Pons (tissue), 1 donor: ENCODE measurements at places on chromosomes 6 and 20.

DNA sequence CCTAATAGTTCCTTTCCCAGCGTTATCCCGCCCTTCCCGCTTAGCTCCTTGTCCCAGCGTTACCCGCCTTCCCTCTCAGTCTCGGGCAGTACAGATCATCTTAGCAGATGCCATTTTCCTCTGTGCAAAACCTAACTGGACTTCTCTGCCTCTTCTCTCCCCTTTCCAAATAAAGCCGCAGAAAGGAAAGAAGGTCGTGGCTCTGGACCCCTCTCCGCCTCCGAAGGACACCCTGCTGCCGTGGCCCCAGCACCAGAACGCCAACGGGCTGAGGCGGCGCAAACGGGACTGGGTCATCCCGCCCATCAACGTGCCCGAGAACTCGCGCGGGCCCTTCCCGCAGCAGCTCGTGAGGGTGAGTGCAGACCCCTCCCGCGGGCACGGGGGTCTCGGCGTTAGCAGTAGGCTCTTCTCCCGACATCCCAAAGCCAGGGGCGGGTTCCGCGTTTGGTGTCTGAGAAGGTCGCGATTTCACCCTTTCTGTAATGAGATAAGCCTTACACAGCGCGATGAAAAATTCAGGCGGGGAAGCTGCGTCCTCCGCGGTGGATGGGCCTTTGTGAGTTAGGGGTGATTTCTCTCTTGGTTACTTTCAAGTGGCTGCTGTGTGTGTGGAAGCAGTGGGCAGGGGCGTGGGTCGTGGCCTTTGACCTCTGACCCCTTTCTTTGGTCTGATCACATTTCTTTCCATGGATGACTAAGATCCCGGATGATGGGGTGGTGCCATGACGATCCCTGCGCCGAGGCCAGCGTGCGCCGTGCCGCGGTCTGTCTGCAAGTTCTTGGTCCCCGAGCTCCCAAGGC lies 292.7 kb downstream of the TAF4 start:
- DNase-seq, result no peak

DNA sequence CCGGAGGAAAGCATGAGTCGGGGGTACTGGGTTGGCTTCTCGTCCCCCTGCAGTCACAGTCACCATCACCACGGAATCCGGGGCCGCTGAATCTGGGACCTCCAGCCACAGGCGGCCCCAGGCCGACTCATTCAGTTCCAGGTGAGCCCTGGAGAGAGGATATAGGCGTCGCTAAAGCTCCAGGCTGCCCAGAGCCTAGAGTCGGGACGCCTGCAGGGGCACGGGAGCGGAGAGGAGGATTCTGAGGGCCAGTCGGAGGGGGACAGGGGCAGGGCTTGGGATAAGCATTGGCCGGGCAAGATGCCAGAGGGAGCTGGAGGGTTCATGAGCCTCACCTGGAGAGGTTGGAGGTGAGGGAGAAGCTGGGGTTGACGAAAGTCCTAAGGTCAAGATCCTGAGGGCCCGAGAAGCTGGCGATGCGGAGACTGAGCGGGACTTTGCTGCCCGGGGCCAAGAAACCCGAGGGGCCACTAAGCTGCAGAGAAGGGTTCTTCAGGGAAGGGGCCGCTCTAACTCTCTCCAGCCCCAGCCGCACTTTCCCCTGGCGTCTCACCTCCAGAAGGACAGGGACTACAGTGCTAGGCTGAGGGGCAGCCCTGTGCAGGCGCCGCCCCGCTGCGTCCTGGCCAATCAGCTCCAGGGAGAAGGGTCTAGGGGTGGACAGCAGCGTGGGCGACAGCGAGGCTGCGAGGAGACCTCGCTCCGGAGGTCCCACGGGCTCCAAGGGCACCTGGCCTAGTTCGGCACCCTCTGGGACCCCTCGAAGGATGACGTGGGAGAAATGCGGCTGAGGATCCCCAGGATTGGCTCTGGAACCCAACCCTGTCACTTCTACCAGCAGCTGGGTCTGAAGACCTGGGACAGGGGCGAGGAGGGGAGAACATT lies 3.7 kb downstream of the SAPCD1 start:
- DNase-seq, result no peak

GRCh38 chr6:167755461-167755860 lies 71.2 kb upstream of the AFDN start:
- DNase-seq, result no peak

- no peak for DNase-seq
These were observed 76.2 kb upstream of the IPCEF1 start for GRCh38 chr6:154432533-154433476.

DNA sequence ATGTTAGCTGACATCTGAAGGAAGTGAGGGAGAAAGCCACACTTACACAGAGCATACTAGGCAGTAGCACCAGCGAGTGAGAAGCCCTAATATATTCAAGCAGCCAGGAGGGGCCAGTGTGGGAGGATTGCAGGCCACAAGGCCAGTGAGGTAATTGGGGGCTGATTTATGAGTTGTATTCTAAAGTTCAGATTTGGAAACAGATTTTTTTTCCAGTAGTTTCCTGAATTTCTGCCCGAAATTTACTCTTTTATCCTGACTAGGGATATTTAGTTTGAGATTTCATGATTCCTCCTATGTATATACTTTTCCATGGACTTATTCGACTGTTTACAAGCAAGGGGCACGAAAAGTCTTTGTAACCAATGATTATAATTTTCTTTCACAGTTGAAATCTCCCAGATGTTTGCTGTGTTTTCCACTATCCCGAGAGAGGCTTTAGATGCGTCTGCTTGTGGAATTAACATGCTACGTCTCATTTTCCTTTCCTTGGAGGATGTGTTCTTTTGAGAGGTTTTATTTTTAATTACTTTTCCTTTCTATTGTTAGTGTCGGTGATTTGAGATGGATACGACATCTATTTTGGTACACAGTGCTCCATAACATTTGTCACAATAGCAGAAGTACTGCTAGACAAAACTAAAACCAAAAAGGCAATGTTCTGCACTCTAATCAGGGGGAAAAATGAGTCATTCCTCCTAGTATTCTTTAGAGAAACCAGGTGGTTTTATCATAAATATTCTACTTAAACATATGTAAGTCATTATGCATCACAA lies 356.3 kb upstream of the HSF2 start:
- no peak for DNase-seq

- DNase-seq, result no peak
These were observed 96.6 kb upstream of the FOXP4 start for GRCh38 chr6:41449399-41450245.

- DNase-seq, result peak; percentile 57
These were observed 207.1 kb upstream of the POU3F2 start for GRCh38 chr6:98627129-98627775.

- no peak for DNase-seq
These were observed 763 bp downstream of the BHLHE23 start for GRCh38 chr20:63005862-63006539.

DNA sequence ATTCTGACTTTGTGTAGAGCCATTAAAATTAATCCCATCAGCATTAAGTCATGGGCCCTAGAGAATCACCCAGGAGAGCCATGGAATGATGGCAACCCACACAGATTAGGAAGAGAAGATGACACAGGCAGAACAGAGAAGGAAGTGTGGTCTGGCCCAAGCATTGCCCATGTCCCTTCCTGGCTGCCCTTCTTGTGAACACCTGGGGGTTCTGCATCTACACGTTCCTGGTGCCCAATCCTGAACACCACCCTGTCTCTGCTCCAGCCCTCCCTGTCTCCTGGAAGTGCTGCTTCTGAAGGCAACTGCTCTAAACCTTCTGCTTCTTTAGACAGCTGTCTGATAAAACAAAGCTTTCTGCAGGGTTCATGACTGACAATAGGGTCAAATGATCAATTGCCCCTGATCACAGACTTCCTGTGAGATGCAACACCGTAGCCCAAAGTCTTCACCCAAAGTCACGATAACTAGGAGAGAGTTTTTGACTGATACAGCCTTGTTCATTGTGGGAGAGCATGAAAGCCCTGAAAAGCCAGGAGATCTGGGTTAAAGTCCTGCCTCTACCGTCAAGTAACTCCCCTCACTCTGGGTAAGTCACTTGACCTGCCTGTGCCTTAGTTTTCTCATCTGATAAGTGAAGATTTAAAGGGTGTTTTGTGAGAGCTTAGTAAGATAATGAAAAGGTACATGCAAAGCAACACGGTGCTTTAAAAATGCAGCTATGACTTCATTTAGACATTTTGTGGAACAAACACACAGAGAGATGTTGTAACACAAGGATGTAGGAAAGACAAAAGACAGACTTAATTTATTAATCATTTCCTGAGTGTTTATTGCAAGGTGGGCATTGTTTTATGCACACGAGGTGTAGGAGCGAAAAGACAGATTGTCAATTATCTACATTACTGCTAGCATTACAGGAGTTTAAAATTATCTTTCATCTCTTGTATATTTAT lies 291.2 kb upstream of the STXBP5 start:
- DNase-seq, result no peak

GRCh38 chr6:163437466-163437865 lies 22.9 kb downstream of the QKI start:
- DNase-seq, result no peak

GRCh38 chr6:110509617-110510241 lies 33.3 kb upstream of the SLC22A16 start:
- DNase-seq, result peak; percentile 5

- DNase-seq, result no peak
These were observed 12.0 kb downstream of the XRN2 start for GRCh38 chr20:21315138-21315537.

- DNase-seq, result no peak
These were observed 251.0 kb upstream of the TCF21 start for GRCh38 chr6:133637874-133638273.

DNA sequence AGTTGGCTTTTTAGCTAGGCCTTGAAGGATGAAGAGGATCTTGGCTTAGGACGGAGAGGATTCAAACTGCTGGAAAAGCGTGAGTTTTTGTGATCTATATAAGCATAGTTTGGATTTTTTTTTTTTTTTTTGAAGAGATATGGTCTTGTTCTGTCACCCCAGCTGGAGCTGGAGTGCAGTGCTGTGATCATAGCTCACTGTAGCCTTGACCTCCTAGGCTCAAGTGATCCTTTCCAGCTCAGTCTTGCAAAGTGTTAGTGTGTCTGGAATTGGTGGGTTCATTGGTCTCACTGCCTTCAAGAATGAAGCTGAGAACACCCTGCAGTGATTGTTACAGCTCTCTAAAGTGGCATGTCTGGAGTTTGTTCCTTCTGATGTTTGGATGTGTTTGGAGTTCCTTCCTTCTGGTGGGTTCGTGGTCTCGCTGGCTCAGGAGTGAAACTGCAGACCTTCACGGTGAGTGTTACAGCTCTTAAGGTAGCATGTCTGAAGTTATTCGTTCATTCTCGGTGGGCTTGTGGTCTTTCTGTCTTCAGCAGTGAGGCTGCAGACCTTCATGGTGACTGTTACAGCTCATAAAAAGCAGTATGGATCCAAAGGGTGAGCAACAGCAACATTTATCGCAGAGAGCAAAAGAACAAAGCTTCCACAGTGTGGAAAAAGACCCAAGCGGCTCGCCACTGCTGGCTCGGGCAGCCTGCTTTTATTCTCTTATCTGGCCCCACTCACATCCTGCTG lies 37.5 kb upstream of the NUP153 start:
- no peak for DNase-seq

DNA sequence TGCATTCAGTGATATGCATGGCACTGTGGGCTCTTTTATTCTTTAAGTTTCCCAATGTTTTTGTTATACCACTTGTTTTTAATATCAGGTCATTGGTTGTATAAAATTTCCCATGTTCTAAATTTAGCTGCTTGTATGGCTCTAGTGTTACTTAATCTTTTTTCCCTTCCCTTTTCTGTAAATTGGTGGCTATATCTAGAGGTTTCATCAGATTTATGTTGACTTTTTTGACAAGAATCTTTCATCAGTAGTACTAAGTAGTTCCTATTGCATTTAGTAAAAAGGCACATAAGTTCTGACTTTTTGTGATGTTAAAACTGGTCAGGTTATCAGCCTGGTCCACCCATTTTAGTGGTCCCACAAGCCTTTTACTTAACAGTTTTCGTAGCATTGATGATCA lies 51.1 kb downstream of the MMS22L start:
- DNase-seq, result no peak

DNA sequence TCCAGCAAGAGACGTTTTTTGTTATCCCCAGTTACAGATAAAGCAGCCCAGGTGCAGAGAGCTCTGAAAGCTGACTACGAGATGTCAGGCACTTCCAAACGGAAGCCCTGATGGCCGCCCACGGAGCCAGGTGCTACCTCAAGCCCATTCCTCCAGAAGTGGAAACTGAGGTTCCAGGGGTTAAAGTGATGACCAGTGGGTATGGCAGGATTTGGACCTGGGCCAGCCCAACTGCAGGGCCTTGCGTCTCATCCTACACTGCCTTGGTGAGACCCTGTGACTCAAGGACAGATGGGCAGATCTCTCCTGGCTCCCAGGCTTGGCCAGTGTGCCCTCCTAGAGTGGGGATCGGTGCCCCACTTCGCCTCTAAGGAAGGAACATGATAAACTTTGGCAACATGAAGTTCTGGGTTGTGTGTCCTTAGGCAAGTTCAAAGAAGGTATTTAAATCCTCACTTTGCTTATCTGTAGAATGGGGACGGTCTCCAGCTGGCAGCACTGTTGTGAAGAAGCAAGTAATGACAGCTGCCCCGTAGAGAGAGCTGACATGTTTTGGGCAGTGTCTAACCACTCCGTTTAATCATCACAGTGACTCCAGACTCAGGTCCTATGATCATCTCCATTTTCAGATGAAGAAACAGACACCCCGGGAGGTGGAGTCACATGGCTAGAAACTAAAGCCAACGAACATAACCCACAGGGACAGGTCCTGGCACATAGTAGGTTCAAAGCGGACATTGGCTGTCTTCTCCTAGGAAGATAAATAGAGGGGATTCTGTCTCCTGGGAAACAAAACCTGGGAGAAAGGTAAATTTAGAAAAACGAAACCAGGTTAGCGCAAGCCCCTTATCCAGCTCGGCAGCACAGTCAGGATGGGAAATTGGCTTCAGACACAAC lies 34.4 kb upstream of the CDH22 start:
- no peak for DNase-seq

DNA sequence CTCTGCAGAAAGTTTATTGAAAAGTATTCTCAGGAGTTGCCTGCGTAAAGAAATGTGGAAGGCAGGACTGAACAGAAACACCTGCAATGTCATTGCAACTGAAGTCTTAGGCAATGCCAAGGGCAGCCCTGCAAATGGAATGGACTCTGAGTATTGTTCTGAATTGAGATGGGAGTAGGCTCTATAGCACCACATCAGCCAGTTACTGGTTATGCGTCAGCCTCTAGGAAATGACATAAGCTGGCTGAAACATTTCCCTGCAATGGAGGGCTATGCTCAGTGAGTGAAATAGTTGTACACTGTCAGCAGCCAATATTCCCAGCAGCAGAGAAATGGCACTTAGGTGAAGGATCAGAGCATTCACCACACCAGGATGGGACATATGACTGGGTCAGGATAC lies 13.8 kb upstream of the GJE1 start:
- no peak for DNase-seq

DNA sequence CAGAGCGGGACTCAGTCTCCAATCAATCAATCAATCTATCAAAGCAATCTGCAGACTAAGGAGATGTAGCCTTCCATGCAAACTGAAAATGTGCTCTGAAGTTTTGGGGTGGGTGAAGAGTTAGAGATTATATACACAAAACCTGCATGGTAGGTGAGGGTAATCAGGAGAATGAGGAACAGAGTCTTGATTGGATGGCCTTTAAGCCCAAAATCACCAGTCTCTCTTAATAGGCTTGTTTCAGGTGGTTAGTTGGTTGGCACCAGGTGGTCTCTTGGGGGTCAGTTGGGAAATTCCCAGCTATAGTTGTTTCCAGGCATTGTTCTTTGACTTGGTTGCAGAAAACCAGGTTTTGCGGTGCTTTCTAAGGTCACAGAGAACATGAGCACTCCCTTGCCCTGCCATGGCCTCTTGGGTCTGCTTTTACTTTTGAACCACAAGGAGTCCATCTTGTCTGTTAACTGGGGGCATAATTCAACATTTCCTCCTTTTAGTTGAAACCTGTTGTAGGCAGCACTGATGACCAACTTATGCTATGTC lies 33.3 kb upstream of the EIF2S2 start:
- DNase-seq, result no peak
